EL (cell line): ENCODE measurements at places on chromosomes 2 and 18.

- no peak for DNase-seq
These were observed at the start of gene TMEM182 for GRCh38 chr2:102761763-102762162. Gene TMEM182 (plus strand): TSS chr2:102762031. CDS start chr2:102762218, 187 bp downstream.

DNA sequence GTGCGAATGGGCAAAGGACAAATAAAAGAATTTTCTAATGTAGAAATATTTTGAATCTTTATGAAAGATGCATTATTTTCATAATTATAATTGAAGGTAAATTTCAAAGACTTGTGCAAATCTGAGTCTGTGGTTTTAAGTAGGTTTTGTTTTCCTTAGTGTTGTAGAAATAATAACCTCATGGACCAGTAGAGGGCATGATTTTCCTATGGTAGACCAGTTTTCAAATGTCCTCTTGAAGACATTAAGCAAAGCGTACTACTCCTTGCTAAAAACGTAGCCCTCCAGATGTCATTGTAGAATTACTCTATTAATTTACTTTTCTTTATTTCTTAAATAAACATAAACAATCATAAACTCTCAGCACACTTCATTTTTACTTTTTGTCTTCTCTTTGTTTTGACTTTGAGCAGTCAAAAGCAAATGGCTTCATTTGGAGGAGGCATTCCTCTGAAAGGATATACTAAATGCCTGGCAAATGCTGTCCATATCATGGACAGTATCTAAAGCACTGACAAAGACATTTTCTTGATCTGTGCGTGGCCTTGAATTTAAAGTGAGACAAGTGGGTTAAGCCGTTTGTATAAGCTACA is 85.8 kb upstream of the FAM237A start:
- peak; percentile 32 for DNase-seq

DNA sequence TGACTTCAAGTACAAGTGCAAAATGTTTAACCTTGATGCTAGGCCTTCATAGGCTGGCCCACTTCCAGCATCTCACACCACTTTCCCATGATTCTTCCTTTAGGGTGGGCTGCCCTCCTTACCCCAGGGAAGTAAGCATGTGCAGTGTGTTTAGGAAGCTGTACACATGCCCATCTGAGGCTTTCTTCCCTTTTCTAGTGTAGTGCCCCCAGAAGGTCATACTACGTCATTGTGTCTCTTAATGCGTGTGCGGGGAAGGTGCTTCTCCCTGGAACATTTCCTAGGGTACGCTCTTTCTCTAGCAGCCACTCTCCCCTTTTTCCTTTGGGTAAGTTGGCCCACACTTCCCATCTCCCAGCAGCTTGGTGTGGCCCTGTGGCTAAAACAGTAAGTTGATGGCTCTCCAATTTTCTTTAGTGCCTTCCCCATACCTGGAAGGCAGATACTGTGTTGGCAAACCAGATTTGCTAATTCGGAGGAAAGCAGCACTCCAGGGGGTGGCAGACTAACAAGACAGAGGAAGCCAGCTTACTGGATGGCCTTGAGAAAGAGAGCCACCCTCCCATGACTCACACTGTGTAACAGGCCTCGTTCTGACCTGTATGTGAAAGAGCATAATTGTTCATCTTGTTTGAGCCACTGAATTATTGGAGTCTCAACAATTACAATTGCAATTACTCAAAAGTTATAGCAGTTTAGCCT is 1.1 kb upstream of the SULT6B1 start:
- peak; percentile 86 for DNase-seq

DNA sequence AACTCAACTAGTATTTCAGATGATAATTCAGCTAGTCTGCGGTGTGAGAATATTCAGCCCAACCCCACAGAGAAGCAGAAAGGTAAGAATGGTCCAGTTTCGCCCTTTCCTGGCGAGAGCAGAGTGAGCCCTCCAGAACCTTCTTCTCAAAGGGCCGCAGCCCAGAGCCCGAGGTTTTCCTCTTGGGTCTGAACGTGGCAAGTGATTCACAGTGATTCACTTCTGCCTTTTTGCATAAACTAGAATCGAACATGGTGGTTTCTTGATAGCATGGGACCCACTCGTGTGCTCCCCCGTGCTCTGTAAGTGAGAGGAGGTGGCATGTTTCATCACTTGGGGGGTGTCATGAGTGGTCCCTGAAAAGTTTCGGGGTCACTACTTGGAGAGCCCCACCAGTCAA is 24.2 kb downstream of the TRAF3IP1 start:
- no peak for DNase-seq

DNA sequence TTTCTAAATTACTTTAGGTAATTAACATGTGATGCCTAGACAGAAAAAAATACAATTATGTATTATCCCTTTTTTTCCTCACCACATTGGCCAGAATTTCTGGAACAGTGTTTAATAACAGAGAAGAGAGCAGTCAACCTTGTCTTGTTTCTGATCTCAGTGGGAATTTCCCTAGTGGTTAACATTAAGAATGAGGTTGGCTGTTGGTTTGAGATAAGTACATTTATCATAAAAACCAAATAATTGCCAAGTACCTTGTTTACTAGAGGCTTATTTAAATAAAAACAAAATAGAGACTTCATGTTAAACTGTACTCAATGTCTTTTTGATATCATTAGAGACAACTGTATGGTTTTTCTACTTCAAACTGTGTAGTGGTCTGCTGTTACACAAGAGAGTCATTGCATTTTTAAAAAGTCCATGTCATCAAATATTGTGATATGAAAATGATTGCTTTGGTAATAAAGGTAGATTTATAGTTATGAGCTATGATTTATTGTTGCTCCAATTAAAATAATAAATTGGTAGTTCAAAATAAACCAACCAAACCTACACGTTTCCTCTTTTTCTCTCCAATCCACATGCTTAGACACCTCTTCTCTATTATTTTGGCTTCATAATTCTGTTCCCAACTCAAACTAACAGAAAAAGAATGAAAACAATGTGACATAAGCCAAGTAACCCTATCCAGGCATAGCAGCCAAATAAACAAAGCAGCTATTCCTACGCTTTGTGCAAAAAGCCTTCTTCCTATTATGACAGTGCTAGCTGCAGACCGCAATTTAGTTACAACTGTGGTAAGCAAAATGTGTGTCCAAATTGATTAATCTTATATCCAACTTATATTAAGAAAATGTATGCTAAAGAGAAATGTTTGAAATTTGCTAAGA is 20.9 kb upstream of the TANK start:
- DNase-seq = peak; percentile 14

GRCh38 chr2:203797276-203797675 is 70.3 kb upstream of the CTLA4 start:
- DNase-seq = no peak

DNA sequence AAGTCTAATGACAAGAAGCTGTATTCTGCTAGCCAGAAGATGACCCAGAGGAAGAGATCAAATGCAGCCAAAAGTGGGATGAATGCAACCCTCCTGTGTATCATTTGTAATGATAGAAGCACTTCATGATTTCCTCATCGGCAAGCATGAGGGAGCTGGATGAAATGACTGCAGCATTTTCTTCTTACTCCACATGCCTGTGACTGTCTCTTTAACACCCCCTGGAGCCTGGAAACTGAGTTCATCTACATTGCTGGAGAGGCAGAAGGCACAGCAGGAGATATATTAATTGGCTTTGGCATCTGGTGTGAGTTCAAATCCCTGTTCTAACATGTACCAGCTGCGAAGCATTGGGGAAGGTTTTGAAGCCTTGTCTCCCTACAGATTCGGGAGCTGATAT is 37.7 kb downstream of the ID2 start:
- no peak for DNase-seq

- DNase-seq = no peak
These were observed 367.8 kb upstream of the HS6ST1 start for GRCh38 chr2:128686497-128686859.

DNA sequence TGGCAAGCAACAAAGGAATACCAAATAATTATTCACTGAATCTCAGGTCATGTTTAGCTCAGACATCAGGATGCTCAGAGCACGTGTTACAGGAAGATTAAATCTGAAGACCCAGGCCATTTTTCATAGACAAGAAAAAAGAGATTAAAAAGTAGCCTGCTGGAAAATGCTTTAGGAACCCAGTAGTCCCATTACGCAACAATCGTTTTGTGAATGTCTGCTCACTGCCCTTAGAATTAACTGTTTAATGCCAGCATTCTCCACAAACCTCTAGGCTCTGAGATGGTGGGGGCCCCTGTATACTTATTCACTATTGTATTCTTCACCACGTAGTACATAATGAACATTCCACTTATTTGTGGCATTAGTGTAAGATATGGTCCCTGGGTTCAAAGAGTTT is 154.6 kb upstream of the NYAP2 start:
- no peak for DNase-seq

DNA sequence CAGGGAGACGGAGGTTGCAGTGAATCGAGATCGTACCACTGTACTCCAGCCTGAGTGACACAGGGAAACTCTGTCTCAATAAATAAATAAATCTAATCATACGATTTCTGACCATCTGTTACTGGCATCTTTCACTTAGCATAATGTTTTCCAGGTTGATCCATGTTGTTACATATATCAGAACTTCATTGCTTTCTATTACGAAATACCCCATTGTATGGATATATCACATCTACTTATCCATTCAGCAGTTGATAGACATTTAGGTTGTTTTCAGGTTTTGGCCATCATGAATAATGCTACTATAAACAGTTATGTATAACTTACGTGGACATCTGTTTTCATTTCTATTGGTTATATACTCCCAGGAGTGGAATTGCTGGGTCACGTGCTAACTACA is 303.9 kb downstream of the PAX3 start:
- no peak for DNase-seq

DNA sequence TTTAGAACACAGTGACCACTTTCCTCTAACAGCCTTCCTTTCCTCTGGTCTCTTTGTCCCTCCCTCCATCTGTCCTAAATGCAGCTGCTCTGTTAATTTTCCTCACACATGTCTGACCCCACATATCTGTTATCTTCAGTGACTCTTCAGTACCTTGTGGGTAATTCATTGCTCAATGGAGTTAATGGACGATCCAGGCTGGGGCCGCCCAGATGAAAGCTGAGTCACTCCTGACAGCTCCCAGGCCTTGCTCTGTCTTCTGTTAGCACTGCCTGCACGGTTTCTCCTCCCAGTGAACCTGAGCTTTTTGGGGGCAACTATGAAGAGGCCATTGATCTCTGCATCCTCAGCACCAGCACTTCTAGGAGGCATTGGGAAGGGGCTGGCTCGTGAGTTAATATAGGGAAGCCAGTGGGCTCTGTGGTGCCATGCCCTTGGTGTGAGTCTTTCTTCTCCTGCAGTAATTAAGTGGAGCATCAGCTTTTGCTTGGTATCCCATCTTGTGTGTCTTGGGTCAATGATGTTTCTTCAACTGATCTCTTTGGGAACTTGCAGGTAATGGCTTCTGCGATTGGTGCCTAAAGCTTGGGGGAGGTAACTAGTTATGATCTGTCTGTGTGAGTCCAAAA is 67.3 kb downstream of the SNORC start:
- DNase-seq = peak; percentile 43

DNA sequence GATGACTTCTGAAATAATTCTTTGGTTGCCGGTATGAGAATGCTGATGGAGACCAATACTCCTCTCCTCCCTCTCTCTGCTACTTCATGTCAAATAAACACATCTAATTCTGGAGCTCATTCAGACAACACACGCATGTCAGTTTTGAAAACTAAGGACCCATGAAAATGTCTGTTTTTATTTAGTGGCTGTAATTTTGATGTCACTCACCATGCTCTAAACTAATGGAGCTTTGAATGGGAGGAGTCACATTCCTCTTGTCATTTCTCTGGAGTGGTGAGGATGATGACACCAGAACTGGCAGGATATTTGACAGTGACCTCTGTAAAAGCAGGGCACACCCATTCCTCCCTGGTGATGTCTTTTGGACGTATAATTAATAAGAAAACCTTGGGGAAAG is 163.0 kb downstream of the PHLPP1 start:
- DNase-seq = peak; percentile 41

- DNase-seq = peak; percentile 22
These were observed 67.4 kb downstream of the MOGAT1 start for GRCh38 chr2:222738809-222739208.

- peak; percentile 66 for DNase-seq
These were observed 101.7 kb downstream of the AGAP1 start for GRCh38 chr2:235595422-235596010.

DNA sequence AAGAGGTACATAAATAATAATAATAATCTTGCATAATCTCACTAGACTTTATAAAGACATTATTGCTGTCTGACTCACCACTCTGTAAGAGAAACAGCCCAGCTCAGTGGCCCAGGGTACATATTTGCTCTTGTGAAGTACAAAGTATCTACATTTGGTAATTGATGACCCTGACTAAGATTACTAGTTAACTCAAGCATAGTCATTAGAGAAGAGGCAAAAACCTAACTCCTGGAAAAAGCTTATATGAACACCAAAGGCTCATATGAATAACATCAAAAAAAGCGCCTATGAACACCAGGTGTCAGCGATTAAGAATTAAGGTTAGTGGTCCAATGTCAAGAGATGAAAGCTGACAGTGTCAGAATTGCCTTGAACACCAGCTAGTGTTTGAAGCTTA is 38.4 kb downstream of the RAD51AP2 start:
- DNase-seq = peak; percentile 0

- DNase-seq = peak; percentile 67
These were observed 7.2 kb downstream of the AGAP1 start for GRCh38 chr2:235500761-235501672.

GRCh38 chr2:57598551-57598950 is 448.1 kb upstream of the VRK2 start:
- DNase-seq = no peak
